ENCODE measurements at places on chromosomes 1 and 21.
A peak's percentile ranks its signal among the peaks of the same experiment; 100 is the strongest.

- no peak for DNase-seq
Observed at GRCh38 chr1:228077565-228078330, 4.8 kb upstream of the ARF1 start.

DNA sequence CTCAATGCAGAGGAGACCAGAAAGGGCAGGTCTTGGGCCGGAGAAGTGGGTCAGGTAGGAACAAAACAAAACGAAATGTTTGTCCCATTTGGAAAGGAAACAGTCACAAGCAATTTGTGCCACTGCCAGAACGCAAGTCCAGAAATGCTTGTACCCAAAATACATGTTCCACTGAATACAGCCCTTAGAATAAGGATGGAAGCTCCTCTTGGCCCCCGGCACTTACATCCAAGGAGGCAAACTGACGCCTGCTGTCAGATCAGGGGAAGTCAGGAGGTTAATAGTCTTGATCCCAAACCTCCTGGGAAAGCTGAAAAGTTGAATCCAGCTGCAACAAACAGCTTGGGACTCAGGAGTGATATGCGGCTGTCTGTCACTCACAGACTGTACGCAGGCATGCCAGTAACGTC lies 75.9 kb upstream of the GALNT2 start:
- no peak for DNase-seq

- no peak for DNase-seq
Observed at GRCh38 chr1:3494321-3495308, 40.1 kb downstream of the ARHGEF16 start.

DNA sequence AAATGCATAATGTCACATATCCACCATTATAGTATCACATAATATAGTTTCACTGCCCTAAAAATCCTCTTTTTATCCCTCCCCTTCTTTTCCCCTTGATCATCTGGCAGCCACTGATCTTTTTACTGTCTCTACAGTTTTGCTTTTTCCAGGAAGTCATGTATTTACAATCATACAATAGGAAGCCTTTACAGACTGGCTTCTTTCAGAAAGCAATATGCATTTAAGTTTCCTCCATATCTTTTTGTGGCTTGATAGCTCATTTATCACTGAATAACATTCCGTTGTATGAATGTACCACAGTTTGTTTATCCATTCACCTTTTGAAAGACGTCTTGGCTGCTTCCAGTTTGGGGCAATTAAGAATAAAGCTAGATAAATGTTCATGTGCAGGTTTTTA lies 14.3 kb upstream of the WDTC1 start:
- DNase-seq, result no peak

DNA sequence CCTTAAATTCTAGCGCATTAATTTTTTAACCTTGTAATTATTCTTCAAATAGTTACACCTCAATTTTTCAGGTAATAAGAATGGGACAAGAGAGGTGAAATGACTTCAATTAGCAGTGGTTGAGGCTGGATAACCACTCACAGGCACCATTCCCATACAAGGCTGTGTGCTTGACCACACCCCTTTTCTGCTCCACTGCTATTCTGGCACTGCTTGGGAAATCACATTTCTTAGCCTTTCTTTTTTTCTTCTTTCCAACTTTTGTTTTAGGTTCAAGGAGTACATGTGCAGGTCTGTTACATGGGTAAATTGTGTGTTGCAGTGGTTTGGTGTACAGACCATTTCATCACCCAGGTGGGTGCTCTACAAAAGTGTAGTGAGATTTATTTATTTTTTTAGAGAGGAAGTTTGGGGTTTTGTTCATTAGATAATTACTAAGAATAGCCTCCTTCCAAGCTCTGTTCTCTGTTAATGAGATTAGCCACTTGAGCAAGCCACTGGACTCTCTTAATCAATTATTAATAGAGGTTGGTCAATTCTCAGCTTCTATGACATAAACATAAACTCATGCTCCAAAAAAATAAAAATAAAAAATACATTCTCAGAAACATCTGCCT lies 14.4 kb downstream of the ILDR2 start:
- DNase-seq, result no peak

GRCh38 chr1:234550341-234551031 lies 59.5 kb downstream of the IRF2BP2 start:
- no peak for DNase-seq

- DNase-seq, result peak; percentile 87
Observed at GRCh38 chr1:110412576-110412975, 5.1 kb upstream of the LAMTOR5 start.

GRCh38 chr1:227885648-227886502 lies 61.9 kb downstream of the WNT9A start:
- DNase-seq, result peak; percentile 73

GRCh38 chr1:245776139-245776538 lies 621.4 kb downstream of the KIF26B start:
- no peak for DNase-seq

DNA sequence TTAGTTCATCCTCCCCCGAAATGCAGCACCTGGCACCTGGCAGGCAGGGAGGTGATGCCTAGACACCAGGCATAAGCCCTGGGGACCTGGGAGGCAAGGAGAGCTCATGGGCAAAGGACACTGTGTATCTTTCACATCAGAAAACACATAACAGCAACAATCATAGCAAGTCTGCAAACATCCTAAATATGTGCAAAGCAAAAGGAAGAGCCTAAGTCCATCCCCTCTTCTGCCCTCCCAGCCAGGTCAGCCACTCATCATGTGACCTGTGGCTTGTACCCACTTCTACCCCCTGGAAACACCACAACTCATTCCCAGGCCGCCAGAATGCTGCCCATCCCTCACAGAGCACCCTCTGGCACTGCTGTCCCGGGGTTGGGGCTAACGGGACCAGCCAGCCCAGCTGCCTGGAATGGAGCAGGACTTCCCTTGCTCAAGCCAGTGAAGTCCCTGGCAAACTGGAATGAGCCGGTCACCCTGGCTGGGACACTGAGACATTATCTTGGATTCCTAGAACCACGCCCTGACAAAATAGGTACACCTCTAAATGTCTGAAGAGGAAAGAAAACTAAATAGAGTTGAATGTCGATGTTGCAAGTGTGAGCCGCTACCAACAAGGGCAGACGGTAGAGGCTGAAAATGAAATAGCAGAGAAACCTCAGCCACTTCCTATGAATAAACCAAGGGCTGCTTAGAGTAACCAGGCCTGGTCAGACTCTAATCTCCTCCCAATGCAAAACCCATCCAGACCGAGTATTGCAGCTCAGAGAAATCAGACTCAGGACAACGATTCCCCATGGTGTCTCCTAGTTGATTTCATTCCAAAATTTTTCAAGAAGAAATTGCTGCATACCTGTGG lies 29.4 kb downstream of the TMPRSS2 start:
- DNase-seq, result no peak

DNA sequence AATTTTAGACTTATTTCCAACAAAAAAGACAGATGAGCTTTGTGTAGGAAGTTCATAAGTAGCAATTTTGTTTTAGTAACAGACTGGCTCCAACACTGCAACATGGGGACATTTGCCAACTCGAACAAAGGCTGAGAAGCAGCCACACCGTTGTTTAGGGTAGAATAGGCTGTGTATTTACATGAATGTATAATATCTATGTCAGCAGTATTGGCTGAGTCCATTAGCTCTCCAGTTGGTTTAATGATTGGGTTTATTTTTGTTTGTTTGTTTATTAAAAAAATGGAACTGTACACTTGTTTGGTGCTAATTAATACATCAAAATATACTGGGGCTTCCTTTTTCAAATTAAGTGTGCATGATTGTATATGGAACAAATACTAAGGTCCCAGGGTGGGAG lies 7.3 kb upstream of the TMCO2 start:
- DNase-seq, result no peak

GRCh38 chr1:91278754-91279153 lies 125.9 kb downstream of the HFM1 start:
- DNase-seq, result peak; percentile 34

GRCh38 chr21:27595716-27596115 lies 628.8 kb upstream of the ADAMTS5 start:
- DNase-seq, result no peak

DNA sequence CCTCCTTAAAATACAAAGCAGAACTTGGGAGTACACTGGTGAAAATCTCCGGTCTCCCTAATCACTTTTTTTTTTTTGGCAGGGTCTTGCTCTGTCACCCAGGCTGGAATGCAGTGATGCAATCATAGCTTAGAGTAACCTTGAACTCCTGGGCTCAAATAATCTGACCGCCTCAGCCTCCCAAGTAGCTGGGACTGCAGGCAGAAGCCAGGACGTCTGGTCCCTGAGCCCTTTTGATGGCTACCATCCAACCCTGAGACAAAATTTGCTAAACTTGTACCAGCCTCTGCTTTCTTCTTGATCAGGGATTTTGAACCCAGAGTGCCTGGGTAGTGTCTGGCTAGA lies 4.1 kb downstream of the L1TD1 start:
- DNase-seq, result peak; percentile 41

DNA sequence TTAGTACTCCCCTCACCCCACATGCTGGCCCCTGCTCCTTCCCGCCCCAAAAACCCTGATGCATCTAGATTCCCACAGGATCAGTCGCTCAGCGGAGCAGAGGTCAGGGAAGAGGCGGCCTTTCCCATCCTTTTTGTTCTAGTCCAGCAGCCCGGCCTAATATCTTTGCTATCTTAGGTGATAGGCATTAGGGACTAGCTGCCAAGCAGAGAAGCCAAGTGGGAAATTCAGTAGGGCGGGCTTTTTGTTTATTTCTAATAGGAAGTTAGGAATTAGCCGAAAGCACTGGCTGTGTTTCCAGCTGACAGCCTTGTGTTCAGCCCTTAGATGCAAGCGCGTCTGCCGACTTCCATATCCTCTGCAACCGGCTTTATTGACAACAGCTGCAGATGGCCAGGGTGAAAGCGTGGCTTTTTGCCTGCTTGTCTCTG lies 59.0 kb upstream of the BCAR3 start:
- no peak for DNase-seq

All from GM23248 (cell line).